ENCODE measurements at places on chromosomes 1 and 21.

GRCh38 chr1:168210312-168210711 is 15.5 kb upstream of the SFT2D2 start:
- no peak for DNase-seq

GRCh38 chr1:83499998-83500397 is 498.9 kb downstream of the TTLL7 start:
- DNase-seq: no peak

- DNase-seq: no peak
Observed at GRCh38 chr1:242770366-242770765, 245.9 kb upstream of the PLD5 start.

- DNase-seq: no peak
Observed at GRCh38 chr1:18039102-18039501, 68.5 kb upstream of the IGSF21 start.

DNA sequence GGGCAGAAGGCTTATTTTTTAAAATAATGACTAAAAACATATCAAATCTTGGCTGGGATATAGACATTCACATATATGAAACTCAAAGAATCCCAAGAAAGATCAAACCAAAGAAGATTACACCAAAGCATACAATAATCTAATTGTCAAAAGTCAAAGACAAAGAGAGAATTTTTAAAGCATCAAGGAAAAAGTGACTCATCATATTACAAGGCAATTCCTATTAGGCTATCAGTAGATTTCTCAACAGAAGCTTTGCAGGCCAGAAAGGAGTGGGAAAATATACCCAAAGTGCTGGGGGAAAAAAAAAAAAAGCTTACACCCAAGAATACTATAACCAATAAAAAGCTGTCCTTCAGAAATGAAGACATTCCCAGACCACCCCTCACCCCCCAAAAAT is 375.6 kb downstream of the BRINP2 start:
- DNase-seq: no peak

DNA sequence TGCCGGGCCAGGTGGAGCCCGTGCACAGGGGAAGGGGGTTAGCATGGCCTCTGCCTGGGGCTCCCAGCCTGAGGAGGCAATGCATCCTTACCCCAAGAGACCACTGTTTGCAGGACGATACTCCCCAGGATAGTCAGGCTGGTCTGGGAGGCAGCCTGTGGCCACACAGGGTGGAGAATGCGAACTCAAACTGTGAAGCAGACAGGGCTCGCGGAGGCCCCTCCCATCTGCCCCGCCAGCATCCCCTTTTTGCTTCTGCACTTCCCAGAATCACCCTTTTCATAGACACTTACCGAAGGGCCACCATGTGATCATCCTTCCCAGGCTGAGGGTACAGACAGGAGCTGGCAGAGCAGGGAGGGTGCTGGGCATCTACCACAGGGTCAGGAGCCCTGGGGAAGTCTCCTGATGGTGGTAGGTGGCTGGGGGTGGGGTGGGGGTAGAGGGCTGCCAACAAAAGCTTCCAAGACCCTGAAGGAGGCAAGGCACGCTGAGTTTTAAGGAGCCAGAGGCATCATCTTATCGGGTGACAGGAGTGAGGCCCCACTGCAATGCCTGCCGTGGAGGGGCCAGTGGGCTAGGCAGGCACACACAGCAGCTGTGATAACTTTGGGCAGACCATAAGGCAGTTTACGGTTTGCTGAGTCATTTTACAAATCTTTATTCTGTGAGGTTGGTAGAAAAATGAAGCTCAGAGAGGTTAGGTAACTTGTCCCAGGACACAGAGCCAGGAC is 31.3 kb upstream of the BTG2 start:
- no peak for DNase-seq

GRCh38 chr1:40305451-40305850 is 11.6 kb downstream of the COL9A2 start:
- peak; percentile 27 for DNase-seq

DNA sequence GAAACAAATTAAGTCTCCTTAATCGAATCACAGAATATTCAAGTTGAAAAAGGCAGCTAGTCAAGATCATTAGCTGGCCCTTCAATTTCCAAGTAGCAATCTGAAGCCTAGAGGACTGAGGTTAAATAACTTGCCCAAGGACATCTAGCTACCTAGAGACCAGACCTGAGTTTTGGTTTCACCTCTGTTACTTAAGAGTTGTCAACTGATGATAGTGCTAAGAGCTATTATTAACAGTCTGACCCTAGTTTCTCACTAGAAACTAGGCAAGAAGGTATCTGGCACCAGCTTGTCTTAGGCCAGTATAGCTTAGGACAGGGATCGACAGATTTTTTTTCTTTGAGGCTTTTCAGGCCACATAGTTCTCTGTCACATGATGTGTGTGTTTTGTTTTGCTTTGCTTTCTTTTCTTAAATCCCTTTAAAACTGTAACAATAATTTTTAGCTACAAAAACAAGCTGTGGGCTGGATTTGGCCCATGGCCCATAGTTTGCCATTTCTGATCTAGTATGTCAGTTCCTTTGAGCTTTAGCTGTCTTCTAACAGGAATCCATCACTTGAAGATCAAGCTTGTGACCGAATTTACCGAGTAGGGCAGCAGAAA is 23.2 kb downstream of the TRIM45 start:
- DNase-seq: peak; percentile 17

DNA sequence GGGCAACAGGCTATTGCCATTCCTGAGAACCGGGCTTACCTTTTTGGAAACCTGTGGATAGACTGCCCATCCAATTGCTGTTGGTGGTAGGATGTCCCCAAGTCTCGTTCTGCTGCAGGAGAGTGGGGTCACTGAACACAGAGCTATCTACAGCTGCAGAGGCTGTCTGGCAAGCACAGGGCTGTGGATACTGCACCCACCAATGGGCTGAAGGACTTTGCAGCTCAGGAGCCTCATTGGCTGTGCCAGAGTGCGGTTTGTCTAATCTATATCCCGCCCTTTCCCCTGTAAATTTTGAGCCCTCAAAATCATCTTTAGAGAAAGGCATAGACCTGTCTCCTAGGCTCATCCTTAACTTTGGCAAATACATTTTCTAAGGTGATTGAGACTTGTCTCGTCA is 15.3 kb downstream of the RNF187 start:
- no peak for DNase-seq

DNA sequence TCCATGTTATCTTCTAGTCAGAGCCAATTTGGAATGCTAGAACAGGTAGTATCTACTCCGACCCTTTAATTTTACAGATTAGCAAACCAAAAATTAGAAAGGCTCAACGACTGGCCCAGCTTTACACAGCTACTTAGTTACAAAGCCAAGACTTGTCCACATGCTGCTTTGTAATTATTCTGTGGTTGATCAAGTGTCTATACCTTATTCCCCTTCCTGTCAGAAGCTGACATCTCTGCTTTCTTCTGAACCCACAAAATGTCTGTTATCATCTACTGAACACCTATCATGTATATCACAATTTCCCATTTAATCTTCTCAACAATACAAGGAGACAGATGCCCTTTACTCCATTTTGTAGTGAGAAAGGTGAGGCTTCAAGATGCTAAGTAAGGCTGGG is 15.6 kb downstream of the TGFBR3 start:
- DNase-seq: no peak

GRCh38 chr21:41901099-41901498 is 22.0 kb upstream of the PRDM15 start:
- no peak for DNase-seq

- DNase-seq: peak; percentile 51
Observed at GRCh38 chr1:174157157-174157806, 2.0 kb upstream of the RABGAP1L start.

DNA sequence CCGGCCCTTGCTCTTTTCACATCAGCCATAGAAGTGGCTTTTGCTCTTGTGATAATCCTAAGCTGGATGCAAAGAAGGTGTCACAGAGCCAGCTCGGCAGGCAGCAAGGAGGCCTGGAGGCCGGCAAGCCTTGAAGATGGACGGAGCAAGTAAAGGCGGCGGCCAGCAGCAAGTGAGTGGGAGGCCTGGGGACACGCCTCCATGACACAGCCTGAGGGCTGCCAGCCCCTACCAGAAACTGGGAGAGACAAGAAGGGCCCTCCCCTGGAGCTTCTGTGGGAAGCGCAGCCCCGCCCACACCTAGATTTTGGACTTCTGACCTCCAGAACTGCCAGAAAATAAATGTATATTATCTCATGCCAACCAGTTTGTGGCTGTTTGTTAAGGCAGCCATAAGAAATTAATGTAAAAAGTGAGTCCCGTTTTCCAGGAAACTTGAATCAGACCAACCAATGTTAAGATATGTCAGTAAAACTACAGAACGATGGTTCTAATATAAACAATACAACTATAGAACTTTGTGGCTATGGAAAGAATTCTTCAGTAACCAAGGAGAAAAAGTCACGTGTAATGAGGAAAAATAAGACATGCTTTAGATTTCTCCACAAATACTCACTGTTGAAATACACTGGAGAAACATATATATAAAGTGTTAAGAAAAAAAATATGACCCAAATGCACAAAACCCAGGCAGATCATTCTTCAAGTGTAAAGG is 49.9 kb downstream of the BACE2 start:
- no peak for DNase-seq

- DNase-seq: no peak
Observed at GRCh38 chr21:44286086-44286715, 525 bp downstream of the AIRE start.

DNA sequence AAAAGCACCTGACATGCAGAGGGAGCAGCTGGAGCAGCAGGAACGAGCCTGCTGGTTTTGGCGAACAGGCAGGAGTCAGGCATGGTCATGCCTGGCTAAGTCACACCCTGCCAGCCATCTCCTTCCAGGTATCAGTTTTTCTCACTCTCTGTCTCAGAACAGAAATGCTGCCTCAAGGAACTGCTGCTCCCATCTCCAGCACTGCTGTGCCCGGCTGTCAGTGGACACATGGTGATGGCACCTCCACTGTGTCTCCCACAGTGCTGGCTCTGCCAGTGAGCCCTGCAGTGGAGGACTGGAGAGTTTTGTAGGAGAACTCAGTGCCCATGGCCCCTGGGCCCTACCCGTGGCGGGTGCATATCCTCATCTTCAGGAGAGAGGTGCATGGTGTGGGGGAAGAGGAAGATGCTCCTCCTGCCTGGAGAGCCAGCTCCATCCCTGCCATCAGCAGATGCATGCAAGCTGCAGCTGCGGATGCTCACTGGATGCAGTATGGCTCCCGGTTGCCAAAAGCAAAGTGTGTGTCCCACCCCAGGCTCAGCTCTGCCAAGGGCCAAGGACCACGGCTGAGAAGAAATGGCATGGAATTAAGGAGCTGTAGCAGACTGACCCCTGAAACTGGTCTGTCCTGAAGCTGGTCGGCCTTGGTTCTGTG is 114.7 kb downstream of the GRIK3 start:
- no peak for DNase-seq

DNA sequence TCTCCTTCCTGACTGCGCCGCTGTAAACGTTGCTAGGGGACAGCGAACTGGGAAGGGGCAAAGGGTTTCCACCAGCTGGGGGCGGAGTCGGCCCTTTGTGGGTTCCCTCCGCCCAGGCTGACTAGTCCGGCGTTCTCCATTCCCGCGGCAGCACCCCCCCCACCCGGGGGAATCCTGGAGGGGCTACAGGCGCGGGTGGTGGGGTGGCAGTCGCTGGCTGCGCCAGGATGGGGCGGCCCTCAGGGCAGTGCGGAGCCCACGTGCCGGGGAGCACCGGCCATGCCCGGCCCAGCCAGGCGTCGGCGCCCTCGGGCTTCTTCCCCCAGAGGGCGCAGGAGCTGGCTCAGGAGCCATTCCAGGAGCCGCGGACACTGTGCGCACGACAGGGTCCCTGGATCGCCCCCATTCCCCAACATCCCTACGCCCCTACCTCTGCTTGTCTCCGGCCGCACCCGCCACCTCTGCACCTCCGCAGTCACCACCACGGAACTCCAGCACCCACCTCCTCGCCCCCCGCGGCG is 476 bp downstream of the BATF3 start:
- peak; percentile 52 for DNase-seq

GRCh38 chr1:109307274-109308021 is 637 bp upstream of the MYBPHL start:
- DNase-seq: no peak

- no peak for DNase-seq
Observed at GRCh38 chr1:9037476-9038337, 11.5 kb upstream of the SLC2A7 start.

DNA sequence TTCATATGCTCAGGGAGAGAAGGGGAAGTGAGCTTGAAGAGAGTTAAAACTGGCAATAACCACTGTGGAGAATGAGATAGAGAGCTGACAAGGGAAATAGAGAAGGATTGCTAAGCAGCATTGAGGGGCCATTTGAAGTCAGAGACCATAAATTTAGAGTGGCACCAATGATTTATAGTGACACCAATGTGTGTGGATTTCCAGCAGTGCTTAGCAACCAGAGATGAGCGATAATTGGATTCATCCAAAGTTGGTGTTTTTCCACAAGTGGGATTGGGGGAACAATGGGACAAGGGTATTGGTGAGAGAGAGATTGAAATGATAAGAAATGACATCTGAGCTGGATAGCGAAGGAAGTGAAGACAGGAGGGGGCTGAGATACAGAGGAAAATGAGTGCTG is 114.1 kb downstream of the C1orf94 start:
- no peak for DNase-seq

- DNase-seq: no peak
Observed at GRCh38 chr1:47786316-47786715, 210.9 kb downstream of the TRABD2B start.

DNA sequence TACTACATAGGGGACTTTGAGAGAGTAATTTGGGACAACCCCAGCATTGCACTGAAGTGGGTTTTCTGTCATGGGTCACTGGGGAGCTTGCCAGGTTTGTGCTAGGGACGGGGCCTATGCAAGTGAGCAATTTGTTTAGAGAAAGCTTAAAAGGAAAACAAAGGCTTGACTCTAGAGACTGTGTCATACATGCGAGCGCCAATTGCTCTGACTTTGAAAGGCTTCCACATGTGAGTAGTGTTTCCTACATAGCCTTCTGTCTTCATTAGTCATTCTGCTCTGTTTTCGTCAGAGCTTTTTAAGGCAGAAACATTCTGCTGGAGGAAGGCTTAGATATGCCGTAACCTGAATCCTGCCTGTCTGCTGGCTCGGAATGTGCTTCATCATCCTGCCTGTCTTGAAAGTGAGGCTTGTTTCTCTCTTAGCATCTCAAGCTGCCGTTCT is 28.4 kb downstream of the TRIM45 start:
- peak; percentile 99 for DNase-seq

DNA sequence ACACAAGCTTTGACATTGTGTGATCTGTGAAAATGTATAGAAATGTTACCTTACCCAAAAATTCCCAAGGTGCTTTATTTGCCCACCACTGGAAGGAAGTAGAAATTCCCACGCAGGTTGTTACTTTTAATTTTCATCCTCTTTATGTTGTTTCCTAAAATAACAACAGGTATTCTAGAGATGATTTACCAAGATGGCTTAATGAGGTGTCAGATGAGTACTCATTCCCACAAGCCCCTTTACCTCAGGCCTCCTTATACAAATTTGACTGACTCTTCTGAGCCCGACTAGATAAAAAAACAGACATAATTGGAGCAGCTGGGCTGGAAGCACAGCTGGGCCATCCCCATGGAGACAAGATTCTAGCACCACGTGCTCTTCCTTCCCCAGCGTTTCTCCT is 114.6 kb downstream of the LIPI start:
- no peak for DNase-seq

GRCh38 chr21:45179568-45180245 is 105.3 kb downstream of the ADARB1 start:
- no peak for DNase-seq

- DNase-seq: peak; percentile 64
Observed at GRCh38 chr1:183291802-183292514, 105.9 kb downstream of the LAMC2 start.

All from M059J (cell line).